Fibroblast of skin of back (primary cell): ENCODE measurements at places on chromosomes 1 and 21.

- no peak for DNase-seq
These were observed 6.5 kb upstream of the GUCA2A start for GRCh38 chr1:42170779-42171621.

- no peak for DNase-seq
These were observed 14.4 kb upstream of the SCCPDH start for GRCh38 chr1:246709835-246710234.

- no peak for DNase-seq
These were observed 1.6 kb downstream of the CA14 start for GRCh38 chr1:150259217-150259616.

DNA sequence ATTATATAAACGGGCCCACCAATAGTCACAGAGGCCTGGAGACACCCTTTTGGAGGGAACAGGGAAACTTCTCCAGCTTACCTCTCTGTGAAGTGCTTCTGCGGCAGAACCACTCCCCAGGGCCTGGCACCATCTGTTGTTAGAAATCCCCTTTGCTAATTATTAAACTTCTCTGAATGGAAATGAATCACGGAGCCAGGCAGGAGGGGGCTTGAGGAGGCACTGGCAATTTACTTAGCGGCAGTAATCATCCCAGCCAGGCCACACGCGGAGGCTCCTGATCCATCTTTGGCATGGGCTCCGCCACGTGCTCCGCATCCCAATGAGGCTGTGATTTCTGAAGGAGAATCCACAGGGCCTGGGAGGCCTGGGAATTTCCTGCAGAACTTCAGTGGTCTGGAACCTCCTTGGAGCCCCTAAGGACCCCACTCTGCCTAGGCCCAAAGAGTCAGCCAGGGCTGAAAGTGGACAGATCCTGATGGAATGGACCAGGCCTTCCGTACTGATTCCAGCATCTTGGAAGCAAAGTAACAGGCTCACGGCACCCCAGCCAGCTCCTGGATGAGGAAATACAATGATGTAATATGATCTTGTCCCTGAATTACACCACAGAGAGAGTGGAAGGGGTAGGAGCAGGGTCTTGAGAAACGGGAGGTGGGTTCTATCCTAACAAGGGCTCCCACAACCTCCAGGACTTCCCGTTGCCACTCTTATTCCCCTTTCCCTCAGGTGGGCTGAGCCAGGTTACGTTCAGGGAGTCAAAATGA lies 62.3 kb downstream of the GRIK3 start:
- no peak for DNase-seq

DNA sequence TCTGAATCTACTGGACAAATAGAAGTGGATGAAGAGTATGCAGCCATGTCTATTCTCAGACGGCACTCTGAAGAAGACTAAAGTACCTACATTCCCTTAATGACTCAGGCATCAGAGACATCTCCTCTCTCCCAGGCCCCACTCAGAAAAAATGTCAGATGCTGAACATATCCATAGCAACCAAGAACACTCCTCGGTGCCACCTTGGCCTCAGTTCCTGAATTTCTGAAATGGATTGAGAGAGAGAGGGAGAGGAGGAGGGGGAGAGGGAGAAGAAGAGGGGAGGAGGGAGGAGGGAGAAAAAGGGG lies 16.0 kb upstream of the OVAAL start:
- DNase-seq, result peak; percentile 66

- no peak for DNase-seq
These were observed 3.6 kb upstream of the SPRR3 start for GRCh38 chr1:152997901-152998300.

GRCh38 chr1:203764105-203765028 lies 616 bp upstream of the LAX1 start:
- no peak for DNase-seq

DNA sequence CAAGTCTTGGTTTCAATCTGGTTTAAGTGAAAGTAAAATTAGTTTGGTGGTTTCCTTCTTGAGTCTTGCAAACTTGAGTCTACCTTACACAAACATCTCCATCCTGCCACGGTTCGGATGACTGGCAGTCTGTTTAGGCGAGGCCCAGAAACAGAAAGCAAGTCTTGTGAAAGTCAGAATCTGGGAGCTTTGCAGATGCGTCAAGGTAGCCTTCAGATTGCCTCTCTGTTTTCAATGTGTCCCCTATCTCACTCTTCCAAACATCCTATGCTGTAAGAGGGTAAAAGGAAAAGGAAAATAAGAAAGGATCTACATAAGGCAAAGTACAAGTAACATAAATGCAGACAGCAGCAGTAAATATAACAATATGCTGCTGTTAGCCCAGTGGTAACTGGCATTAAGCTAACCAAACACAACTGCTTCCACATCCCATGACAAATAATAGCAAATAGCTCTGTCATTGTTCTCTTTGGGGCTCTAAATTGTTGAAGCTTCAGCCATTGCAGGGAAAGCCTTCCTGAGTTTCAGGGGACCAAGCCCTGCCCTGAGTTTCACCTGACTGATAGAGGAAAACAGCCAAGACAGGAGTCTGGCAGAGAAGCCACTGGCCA lies 26.2 kb upstream of the C1orf105 start:
- DNase-seq, result no peak

GRCh38 chr1:117981455-117982192 lies 52.1 kb downstream of the WDR3 start:
- no peak for DNase-seq

DNA sequence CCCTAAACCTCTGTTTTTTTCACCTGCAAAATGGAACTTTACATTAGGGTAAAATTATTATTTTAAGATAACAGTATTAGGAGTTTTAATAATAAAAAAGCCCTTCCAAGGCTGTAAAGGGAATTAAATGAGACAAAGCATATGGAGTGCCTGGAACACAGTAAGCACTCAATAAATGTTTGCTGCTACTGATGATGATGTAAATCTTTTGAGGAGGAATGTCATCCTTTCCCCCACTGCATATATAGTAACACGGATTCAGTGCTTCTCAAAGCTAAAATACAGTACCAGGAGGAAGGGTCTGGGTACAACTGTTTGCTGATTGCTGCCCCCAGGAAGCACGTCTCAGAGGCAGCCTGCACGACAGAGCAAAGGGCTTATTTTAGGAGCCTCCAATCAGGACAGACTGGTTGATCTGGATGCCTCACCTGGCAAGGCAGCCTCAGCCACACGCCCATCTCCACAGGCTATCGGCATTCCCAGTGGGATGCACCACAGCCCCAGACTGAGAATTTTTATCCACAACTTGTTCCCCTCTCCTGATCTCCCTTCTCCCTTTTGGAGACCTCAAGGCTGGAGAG lies 64.4 kb downstream of the GADD45A start:
- DNase-seq, result no peak

GRCh38 chr1:115457289-115457688 lies 119.2 kb upstream of the NGF start:
- peak; percentile 20 for DNase-seq

DNA sequence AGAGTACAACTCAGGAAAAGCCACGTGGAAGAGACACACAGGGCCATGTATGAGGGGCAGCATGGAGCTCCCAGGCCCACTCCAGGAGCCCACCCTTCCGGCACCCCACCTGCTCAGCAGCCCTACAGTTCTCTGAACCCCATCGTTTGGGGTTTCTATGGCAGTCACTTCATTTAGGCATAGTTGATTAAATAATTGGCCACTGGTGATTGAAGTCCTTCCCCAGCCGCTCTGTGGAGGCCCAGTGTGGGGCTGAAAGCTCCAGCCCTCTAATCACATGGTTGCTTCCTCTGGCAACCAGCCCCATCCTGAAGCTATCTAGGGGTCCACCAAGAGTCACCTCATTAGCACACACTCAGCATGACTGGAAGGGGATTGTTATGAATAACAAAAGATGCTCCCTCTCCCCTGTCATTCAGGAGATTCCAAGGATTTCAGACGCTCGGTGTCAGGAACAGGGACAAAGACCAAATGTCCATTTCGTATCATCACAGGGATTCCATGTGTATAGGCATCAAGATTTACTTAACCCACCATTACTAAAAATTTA lies 12.2 kb upstream of the S100A7A start:
- no peak for DNase-seq

GRCh38 chr1:19356266-19356665 lies 44.1 kb downstream of the SLC66A1 start:
- no peak for DNase-seq

- peak; percentile 85 for DNase-seq
These were observed 292.2 kb downstream of the SMYD3 start for GRCh38 chr1:246214708-246215509.

DNA sequence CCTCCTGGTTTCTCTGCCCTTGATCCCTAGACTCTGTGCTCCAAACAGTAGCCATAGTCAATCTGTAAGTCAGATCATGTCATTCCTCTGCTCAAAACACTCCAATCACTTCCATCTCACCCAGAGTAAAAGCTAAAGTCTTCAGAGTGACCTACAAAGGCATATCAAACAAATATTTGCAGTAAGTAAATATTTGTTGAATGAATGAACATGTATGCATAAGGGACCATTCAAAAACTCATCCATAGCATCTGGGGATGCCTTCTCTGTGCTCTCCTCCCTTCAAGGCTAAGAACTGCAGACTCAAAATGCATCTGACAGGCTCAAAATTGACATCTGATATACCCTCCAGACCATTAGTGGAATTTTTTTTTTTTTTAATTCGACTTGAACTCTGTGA lies 18.1 kb upstream of the AK5 start:
- DNase-seq, result no peak

GRCh38 chr1:116706841-116707240 lies 39.3 kb upstream of the IGSF3 start:
- DNase-seq, result no peak

DNA sequence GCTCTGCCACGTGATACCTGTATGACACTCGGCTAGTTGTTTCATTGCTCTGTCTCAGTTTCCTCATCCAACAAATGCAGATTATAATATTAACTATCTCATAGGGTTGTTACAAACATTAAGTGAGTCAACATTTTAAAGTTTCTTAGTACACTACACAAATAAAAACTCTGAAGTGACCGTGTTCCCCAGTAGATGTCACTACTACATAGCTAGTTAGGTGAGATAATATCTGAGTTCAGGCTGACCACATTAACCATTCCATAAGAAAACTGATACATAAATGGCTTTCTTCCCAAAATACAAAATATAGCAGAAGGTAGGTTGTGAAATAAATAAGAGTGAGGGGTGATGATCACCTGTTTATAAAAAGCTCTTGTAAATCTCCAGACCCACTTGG lies 214.1 kb downstream of the NUF2 start:
- peak; percentile 53 for DNase-seq

- no peak for DNase-seq
These were observed 127.9 kb downstream of the TIAM1 start for GRCh38 chr21:31216206-31216605.

- no peak for DNase-seq
These were observed 34.9 kb downstream of the SIPA1L2 start for GRCh38 chr1:232594768-232595698.

GRCh38 chr1:244968471-244968871 lies 104.1 kb upstream of the HNRNPU start:
- DNase-seq, result no peak

DNA sequence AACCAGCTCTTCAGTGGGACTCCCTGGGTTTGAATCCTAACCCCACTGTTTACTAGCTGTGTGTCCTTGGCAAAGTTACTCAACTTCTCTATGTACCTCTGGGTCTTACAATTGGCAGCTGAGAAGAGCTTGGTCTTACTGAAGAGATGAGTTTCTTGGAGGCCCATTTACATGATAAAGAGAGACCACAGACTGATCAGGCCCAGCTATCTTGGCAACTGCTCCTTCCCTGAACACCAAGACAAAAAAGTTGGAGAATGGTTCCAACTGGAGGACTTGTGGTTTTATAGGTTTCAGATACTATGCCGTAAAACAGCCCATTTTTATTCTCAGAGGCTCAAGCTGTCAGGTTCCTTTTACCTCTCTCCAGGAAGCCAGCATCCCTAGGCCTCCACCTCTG lies 24.8 kb upstream of the CNIH3 start:
- DNase-seq, result no peak
